ENCODE measurements at places on chromosomes 6 and 20.
A peak's percentile ranks its signal among the peaks of the same experiment; 100 is the strongest.

- no peaks in the 10 kb centered on the region for H3K27me3 ChIP-seq
- no peak overlapping the region for H3K27ac ChIP-seq
- no peaks in the 10 kb centered on the region for H3K36me3 ChIP-seq
- no peak overlapping the region for H3K4me3 ChIP-seq
Measured at GRCh38 chr6:151478670-151479069, 15.1 kb upstream of the CCDC170 start.

DNA sequence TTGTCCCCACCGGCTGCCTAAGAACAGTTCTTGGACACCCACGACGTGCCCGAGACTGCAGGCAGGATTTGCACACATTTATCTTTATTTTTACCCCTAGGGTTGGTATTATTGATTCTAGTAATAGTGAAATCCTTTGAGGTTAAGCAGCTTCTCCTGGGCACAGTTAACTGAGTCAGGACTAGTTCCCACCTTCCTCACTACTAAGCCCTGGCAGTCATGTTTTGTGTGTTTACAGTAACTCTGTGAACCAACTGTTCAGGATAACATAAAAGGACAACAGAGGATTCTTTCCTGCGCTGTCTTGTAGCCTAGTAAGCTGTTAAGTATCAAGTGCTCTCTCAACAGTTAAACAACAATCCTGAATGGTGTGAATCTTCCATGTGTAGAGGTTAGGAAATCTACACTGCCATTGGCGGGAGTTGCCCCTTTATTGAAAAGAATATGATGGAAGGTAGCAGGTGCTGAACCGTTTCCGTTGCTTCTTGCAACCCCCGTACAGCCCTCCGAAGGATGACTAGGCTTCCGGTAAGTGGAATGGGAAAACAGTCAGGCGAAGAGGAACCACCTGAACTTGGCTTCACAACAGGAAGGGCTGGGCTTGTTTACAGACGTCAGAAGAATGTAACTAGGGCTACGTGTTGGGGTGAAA is 979 bp upstream of the SOD2 start:
- H3K27me3 ChIP-seq: no peaks in the 10 kb centered on the region
- DNase-seq: peak; percentile 43
- H3K36me3 ChIP-seq: no peaks in the 10 kb centered on the region
- H3K4me1 ChIP-seq: peaks cover 9% of the 10 kb centered on the region

- no peaks in the 10 kb centered on the region for H3K36me3 ChIP-seq
- no peaks in the 10 kb centered on the region for H3K27me3 ChIP-seq
- peak overlapping the region; percentile 98 for H3K27ac ChIP-seq
- peak; percentile 43 for DNase-seq
Measured at GRCh38 chr20:542777-543368, 717 bp downstream of the CSNK2A1 start.

- H3K36me3 ChIP-seq: no peaks in the 10 kb centered on the region
- no peak overlapping the region for H3K27ac ChIP-seq
- DNase-seq: no peak
- no peaks in the 10 kb centered on the region for H3K27me3 ChIP-seq
- no peak overlapping the region for H3K4me3 ChIP-seq
Measured at GRCh38 chr6:56837322-56837894, 117.5 kb upstream of the BEND6 start.

DNA sequence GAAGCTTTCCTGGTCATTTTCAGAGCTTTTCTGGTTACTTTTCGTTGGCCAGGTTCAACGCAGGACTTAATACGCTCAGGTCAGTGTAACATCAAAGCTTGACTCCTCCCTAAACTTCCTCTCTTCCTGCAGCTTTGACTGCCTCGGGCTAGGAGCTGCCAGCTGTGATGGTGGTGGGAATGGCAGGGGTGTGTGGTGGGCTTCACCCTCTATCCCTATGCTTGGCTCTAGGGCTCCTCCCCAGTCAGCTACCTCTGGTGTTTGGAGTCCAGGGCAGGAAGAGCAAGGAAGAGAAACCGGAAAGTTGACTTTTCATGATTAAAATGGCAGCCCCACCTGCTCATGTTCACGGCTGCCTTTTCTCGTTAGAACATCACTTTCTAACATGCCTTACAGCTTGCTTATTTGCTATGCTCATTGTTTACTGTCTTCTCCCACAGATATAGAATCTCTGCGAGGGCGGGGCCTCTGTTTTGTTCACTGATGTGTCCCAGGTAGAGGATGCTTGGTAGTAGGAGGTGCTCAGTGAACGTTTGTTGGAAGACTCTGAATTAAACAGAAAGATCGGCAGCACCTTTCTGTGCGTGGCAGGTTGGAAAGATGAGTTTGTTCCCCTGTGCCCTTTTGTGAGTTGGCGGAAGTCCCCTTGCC is 16.1 kb upstream of the PPP1R14C start:
- no peaks in the 10 kb centered on the region for H3K27me3 ChIP-seq
- no peak for DNase-seq
- H3K4me3 ChIP-seq: no peak overlapping the region

DNA sequence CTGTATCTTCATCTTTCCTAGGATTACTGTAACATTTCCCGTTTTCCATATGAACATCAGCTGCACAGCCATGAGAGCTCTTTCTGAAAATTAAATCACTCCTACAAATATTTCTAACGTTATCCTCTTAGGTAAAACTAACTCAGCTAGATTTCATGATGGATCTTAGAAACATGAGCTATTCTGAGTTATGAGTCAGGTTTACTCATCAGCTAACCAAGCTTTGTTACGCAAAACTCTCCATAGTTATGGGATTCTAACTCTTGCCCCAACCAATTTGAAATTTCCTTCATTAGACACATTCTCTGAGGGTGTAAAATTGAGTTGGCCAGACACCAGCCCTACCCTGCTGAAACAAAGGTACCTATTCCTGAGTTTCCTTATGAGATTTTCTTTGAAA is 14.0 kb downstream of the DEFB110 start:
- no peak overlapping the region for H3K4me3 ChIP-seq
- no peaks in the 10 kb centered on the region for H3K36me3 ChIP-seq
- no peaks in the 10 kb centered on the region for H3K4me1 ChIP-seq
- DNase-seq: no peak
